Liver (tissue), 10 donors: ENCODE measurements at places on chromosomes 1 and 21.

DNA sequence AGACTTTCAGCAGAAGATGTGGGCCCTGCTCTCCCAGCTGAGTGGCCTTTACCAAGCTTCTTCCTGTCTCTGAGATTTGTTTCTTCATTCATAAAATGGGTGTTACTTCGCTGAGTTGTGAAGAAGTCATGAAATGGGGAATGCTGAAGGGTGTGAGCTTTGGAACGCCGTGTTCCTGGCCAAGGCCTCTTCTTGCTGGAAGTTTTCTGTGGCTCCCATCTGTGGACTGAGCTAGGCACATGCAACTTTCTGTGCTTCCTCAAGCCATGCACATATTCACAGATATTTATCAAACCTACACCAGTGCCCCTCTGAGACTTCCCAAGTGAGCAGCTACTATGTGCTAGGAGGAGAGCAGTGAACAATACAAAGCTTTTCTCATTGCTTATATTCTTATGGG, 106.3 kb upstream of the JUN start:
- DNase-seq: no peak

GRCh38 chr1:91901231-91901630, 15.3 kb upstream of the TGFBR3 start:
- no peak for DNase-seq

- DNase-seq: no peak
Measured at GRCh38 chr1:6029351-6029750, 16.3 kb upstream of the KCNAB2 start.

GRCh38 chr1:234611225-234611846, 1.4 kb upstream of the IRF2BP2 start:
- no peak for DNase-seq

DNA sequence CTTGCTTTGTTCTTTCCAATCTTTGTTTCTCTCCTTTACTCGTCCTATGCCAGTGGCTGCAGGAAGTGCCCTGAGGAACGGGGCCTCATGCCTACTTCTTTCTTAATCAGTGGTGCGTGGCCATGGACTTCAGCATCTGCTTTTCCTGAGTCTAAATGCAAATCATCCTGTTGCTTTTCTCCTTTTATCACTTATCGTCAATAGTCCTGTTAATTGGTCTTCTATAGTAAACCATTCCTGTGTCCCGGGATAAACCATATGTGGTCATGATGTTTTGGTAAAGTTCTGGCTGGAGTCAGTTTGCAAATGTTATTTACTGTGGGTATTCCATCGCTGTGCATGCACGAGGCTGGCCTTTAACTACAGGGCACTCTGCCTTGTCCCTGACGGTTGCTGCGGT, 47.5 kb downstream of the AGPAT3 start:
- DNase-seq: no peak

DNA sequence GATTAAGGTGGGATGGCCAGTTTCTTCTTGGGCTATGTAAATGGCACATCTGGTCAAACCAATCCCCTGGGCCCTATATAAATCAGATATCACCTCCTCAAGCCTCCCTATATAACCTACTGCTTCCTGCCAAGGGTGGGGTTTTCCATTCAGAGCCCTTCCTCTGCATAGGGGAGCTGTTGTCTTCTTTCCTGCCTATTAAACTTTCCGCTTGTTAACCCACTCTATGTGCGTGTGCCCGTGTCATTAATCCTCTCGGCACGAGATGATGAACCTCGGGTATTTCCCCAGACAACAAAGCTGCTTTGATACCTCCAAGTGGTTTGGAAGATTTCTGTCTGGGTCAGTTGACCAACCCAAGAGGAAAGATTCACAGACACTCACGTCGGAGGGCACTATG, 19.3 kb upstream of the SERTAD4 start:
- DNase-seq: no peak

DNA sequence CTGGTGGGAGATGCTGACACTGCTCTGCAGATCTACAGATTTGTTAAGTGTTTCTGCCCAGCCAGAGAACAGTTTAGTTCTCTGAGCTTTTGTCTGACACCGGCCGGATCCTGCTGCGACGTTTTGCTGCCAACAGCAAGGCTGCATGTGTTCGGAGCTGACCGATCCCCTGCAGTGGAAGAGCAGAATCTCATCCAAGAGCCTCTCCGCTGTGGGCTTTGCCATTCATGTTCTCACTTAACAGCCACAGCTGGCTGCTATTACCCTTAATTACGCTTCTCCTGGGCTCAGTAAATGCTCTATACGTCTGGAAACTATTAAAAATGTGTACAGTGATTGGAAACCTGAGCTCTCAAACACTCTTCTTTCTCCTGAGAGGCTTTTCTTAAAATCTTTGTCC, 105.3 kb downstream of the BCAR3 start:
- no peak for DNase-seq

DNA sequence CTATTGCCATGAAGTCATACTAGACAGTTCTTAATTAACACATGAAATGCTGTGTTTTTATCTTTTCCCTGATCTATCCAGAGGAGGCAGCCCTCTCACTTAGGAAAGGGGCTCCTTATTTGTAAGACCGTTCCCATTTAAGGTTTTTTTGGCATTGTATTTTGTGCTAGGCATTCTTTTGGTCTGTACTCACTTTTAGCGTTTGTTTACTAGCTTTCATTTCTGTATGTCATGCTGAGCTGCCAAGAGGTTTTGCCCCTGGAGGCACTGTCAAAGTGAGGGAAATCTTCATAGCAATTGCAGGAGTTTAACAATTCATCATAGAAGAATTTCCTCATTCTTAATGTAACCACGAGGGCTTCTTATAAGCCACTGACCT, 59.5 kb downstream of the MTR start:
- no peak for DNase-seq

DNA sequence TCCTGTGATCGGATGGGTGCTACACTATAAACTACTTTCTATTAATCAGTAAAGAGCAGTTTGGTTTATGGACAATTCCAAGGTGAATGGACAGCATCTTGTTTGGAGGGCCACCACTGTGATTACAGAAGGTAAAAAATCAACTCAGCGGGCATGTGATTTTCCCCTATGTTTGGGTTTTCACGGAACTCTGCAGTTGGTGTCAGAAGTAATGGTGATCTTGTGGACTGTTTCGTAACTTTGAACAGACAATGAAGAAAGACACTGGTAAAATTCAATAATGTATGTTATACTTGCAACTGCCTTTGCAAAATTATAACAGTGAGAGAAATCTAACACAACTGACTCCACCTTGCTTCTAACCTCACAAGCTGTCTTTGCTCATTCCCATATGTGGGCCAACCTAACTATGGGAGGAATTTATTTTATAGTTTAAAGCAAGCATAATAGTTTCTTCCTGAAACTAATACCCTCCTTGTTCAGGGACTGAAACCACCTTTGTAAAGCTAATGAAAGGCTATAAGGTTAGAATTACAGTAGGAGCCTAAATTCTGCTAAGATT, 53.2 kb downstream of the TRIM33 start:
- DNase-seq: no peak

DNA sequence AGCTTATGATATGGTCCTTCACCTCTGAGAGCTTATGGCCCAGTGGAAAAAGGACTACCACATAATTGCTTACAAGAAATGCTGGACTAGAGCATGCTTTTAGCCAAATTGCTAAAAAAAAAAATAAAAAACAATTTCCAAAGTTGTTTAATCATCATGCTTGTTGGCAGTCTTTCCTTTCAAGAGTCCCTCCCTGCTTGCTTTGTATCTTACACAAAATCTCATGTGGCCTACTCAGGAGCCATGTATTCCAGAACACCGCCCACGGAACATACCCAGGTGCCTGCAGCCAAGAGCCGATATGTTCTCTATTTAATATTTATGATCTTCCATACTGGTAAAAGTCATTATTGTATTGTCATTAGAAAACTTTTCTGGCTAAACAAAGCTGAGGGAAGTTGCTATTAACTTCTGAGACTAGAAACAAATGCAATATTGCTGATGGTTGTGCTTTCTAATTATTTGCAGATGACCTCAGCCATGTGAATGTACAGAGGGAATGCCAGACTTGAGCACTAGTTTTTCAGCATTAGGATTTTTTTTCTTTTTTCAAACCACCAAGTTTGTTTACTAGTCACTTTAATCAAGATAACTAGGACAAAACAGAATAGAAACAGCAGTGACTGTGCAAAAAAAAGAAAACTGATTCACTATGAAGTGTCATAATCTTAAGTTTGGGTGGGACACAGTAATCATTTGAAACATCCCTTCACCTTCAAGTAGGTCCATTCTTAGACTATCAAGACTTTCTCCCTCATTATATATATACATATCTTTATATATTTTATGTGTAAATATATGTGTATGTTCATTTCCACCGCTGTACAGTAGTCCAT, 129.3 kb upstream of the GORAB start:
- no peak for DNase-seq

GRCh38 chr21:32844653-32845436, 73.3 kb upstream of the PAXBP1 start:
- no peak for DNase-seq

GRCh38 chr1:2411801-2412394, 466 bp downstream of the PEX10 start:
- DNase-seq: no peak

DNA sequence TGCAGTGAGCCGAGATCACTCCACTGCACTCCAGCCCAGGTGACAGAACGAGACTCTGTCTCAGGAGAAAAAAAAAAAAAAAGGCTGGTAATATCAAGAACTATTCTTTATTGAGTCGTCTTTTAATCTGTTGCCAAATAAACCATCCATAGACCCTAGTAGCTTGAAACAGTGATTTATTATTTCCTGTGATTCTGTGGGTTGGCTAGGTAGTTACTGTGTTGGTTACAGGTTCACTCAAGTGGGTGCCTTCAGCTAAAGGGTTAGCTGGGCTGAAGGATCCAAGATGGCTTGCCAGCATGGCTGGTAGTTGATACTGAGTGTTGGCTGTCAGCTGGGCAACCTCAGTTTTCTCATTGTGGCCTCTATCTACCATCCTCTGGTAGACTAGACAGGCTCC, 9.2 kb downstream of the TLCD4 start:
- no peak for DNase-seq

DNA sequence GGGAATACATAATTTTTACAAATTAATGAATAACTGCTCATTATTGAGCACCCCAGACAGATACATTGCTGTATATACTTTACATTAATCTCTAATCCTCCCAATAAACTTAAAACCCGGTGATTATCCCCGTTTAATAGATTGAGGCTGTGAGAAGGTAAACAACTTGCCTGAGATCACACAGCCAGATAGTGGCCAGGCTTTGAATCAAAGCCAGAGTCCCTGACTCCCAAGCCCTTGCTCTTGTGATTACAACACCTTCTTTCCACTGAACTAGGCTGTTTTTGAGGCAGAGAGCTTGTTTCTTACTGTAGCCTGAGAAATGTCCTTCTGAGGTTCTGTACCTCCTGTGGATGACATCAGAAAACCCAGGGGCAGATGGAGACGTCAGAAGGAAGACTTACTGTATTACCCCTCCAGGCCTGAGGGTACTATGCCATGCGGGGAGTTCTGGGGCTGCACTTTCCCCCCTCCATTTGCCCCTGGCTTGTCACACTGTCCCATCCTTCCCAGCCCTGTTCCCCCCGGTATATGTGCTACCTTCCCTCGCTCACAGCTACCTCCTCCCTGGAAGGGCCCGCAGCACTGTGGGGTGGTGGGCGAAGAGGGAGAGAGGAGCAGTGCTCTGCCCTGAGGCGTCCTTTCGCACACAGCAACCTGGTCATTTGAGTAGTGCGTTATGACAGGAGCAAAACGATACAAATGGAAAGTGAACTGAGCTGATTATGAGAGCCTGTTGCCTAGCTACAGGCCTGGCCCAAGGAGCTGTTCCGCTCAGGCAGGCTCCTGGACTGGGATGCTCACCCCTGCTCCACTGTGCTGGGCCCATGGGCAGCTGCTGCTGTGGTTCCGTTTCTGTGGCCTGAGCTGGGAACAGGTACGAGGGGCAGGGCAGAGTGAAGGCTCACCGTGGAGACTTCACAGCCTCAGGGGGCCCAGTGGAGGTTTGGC, 4.6 kb downstream of the KCNC4 start:
- DNase-seq: no peak

DNA sequence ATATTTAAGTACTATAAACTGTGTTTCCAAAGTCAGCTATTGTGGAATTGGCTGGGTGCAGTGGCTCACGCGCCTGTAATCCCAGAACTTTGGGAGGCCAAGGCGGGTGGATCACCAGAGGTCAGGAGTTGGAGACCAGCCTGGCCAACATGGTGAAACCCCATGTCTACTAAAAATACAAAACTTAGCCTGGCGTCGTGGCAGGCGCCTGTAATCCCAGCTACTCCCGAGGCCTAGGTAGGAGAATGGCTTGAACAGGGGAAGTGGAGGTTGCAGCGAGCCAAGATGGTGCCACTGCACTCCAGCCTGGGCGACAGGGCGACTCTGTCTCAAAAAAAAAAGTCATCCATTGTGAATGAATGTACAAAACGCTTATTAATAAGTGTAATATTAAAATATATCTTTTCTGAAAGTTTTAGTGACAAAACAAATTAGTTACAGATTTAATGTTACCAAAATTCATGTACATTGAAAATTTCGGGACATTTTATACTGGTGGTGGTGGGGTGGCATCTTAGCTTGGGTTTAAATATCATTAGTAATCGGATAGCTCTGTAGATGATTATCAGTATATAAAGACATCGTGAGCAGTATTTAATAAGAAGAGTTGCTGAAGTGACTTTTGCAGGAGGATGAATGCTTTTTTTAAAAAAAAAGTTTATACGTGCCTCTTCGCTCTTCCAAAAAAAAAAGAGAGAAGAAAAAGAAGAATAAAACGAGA, 503 bp upstream of the SRSF11 start:
- DNase-seq: no peak

DNA sequence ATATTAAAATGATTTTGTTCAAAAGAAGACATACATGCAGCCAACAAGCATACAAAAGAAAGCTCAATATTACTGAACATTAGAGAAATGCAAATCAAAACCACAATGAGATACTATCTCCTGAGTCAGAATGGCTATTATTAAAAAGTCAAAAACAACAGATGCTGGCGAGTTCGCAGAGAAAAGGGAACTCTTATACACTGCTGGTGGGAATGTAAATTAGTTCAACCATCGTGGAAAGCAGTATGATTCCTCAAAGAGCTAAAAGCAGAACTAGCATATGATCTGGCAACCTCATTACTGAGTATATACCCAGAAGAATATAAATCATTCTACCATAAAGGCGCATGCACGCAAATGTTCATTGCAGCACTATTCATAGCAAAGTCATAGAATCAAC, 126.0 kb upstream of the HMCN1 start:
- DNase-seq: no peak

DNA sequence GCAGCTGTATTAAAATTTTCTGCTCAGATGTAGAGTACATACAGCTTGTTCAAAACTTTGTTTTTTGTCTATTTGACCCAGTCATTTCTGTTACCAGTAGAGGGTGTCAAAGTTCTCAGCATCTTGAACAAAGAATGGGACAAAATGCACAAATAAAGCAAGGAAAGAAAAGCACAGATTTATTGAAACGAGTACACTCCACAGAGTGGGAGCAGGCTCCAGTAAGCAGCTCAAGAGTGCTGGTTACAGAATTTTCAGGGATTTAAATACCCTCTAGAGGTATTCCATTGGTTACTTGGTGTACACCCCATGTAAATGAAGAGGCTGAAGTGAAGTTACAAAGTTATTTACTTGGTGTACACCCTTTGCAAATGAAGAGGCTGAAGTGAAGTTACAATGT, 8.9 kb upstream of the PRMT6 start:
- no peak for DNase-seq
